ENCODE measurements at places on chromosomes 13 and 19.

DNA sequence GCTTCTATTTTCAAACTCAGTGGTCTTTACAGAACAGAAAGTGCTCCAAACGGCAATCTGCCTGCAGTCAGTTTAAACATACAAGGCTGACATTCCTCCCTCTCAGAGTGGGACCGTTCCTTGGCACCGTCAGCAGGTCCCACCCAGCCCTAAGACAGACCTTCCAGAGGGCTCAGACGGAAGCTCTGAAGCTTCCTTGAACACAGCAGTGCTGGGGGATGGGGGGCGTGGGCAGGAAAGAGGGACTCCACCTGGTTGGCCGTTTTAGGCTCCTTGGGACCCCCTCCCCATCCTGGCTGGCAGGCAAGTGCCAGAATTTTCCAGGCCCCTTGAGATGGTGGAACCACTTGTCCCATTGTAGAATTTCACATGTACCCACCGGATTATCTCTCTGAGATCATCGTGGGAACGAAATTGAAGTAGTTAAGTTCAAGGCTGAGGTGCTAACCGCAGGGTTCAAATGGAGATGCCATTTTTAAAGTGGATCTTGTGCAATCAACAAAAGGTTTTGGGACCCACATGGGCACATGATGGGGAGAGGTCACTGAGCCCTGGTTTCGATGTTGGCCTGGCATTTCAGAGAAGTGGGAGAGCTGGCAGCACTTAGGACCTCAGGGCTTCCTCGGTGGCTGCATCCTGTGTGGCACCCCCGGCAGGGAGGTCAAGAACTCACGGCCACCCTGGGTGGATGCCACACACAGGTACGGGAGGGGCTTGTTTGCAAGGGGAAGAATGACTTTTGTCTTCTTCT lies 46.2 kb downstream of the KLF2 start:
- DNase-seq: no peak

DNA sequence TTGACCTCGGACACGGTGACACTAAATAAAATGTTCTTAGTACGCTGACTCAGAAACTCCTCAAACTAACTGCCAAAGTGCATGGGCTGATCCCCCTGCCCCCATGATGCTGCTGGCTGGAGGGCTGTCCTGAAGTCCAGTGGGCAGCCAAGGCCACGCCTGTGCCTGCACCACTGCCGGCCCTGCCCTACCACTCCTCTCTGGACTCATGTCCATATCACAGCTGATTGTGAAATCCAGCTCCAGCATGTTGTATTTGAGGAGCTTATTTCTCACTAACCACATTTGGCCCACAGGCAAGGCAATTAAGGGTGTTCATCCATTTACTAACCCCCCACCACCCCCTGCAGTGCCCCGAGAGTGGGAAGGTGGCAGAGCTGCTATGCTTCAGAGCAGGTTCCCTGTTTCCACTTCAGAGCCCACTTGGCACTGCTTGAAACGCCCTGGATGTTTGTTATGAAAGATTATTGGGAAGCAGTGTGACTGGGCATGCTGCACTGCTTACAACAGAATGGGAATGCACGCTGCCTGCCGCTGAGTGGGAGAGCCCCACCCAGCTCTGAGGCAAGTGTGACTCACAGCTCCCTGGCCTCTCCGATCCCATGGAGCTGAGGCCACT lies 114.0 kb downstream of the UQCRFS1 start:
- no peak for DNase-seq

DNA sequence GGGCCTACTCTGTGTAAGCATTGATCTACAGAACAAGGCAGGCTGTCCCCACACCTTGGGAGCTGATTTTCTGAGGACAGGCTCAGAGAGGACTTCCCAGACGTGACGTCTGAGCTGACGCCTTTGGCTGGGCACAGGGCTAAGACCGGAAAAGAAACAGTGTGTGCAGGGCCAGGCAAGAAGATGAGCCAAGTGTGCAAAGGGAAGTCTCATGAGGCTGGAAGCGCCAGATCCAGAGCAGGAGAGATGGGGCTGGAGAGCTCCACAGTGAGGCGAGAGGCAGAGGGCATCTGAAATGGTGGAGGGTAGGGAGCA lies 12.7 kb downstream of the IGLON5 start:
- DNase-seq: no peak

GRCh38 chr13:95512957-95513356 lies 39.6 kb upstream of the CLDN10 start:
- no peak for DNase-seq

- DNase-seq: no peak
These were observed 69.4 kb upstream of the GJB6 start for GRCh38 chr13:20301403-20302071.

- DNase-seq: no peak
These were observed 294.7 kb downstream of the DCLK1 start for GRCh38 chr13:35836446-35836845.

DNA sequence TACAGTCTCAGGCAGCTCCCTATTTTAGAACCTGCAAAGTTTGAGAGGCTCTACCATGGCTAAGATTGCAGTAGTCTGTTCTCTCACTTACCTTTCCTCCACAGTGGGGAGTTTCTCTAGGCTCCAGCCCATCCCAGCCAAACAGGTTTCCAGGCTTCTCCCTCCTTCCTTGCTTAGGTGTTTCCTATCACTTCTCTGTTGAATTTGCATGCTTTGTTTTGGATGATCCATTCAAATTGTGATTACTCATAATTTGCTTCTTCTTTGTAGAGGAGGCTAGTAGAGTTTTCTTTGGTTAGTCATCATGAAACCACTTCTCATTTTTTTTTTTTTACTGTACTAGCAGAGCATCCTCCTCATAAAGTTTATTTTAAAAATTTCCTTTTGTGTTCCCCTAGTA lies 1242.2 kb upstream of the MIR17HG start:
- DNase-seq: no peak

DNA sequence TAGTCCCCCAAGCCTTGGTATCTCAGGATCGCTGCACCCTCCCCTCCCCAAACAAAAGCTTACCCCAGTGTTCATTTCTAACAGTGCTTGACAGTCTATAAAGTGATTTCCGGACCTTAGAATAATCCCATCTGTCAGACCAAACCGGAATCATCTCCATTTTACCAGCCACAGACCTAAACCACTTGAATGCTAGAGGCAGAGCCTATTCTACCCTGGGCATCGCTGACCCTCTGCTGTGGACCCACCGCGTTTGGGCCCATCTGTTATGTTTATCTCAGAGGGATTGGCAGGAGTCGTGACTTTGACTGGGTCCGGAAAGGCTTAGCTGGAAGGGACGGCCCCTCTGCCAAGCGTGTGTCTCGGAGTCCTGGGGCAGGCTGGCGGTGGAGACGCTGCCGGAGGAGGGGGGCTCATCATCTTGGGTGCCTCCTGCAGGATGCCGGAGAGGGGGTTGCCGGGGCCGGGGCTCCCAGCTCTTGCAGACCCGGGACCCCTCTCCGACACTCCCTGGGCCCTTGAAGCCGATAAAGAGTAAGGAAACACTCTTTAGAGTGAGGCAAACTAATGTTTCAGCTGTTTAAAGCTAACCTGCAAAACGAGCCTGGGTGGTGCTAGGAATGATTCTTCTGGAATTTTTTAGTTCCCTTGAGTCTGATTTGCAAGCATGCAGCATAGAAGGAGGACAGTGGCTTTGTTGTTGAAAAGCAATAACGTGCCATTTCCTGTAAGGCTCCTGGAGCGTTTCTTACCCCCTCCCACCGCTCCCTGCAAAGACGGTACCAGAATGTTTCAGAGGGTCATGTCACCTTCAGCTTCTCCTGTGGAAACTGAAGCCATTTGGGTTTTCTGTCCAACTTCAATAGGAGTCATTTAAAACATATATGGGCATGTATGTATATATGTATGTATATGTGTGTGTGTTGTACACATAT lies 1.3 kb downstream of the SLC25A42 start:
- DNase-seq: peak; percentile 9

DNA sequence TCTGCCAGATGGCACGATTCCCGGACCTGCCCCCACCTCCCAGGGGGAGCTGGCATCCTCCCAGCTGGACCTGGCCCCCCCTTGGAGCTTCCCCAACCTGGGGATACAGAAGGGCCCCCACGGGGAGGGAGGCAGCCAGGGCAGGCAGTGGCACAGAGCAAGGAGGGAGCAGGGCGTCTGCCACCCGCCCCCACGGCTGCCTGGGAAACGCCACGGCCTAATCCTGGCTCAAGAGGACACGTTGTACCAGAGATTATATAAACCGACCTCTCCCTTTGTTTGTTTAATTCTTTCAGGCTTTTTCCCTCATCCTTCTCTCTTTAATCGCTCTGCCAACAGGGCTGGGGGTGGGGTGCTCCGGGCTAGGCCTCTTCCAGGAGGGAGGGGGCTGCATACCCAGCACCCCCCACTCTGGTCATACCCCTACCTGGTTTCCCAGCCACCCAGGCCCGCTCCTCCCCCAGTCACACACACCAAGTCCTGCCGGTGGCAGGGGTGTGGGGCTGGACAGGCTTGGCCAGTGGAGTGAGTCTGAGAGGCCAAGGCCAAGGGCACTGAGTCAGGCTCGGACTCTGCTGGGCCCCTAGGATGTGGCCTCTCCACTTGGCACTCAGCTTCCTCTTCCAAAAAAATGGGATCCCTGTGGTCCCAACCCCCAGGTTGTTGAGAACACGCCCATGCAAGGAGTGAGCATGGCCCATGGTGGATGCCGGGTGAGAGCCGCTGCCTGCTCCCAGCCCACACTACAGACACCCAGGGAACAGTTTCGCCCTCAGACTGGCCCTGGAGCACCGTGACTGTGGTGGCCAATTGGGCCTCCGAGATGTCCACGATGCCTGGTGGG lies 29.5 kb upstream of the NFIC start:
- no peak for DNase-seq

DNA sequence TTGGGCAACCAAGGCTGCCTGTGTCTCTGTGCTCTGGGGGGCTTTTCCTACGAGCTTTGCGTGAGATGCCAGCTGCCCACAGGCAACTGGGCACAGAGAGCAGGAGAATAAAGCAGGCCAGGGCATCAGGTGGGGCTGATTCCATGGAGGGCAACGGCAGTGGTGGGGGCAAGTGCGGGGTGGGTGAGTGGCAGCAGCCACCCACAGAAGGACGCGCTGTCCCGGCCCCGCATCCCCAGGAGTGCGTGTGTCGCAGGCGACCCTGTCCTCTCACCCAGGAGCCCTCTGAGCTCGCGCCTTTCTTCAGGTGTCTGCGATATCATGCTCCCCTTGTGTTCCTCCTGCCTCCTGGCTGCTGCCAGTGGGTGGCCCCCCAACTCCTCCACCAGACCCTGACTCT lies 67.4 kb downstream of the MCF2L start:
- no peak for DNase-seq

DNA sequence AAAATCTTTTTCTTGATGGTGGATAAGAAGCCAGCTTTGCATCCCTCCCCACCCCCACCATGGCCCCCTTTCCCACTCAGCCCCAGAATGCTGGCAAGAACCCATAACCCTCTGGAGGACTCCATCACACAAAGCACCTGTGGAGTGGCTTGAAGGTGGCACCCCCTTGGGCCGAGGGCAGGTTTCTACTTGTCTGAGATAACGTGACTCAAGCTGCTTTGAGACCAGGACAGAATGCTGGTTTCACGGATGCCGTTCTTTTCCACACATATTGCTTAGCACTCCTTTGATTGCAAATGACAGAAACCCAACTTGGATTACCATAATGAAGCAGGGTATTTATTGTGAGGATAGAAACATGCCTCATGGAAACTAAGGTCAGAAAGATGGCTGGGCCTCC lies 82.2 kb downstream of the LACC1 start:
- DNase-seq: no peak

- DNase-seq: no peak
These were observed 16.9 kb downstream of the ZC3H4 start for GRCh38 chr19:47096721-47097120.

DNA sequence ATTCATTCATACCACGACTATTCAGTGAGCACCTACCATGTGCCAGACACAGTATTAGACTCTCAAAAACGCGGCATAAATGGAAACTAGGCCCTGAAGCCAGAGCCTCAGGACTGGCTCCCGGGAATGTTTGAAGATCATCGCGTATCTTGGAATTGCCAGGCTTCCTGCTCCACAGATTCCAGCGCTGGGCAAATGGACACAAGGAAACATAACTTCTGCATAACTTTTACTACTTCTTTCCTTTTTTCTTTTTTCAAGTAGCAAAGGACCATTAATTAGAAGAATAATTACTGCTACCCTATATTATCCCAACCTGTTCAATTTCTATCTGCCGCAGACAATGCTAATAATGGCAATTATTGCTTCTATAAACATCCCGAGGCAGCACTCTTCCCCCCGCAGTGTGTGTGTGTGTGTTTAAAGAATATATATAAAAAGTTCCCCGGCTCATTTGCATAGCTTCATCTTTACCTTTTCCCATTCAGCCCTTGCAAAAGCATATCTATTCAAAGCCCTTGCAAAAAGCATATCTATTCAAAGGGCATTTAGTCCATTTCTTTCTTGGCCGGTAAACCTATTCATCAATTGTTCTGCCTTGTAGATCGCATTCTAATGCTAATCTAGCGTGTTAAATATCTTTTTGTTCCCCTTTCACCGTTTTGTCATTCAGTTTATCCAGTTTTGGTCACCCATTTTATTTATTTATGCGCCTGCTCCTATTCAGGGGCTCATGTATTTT lies 6.1 kb downstream of the SOX21 start:
- DNase-seq: no peak

DNA sequence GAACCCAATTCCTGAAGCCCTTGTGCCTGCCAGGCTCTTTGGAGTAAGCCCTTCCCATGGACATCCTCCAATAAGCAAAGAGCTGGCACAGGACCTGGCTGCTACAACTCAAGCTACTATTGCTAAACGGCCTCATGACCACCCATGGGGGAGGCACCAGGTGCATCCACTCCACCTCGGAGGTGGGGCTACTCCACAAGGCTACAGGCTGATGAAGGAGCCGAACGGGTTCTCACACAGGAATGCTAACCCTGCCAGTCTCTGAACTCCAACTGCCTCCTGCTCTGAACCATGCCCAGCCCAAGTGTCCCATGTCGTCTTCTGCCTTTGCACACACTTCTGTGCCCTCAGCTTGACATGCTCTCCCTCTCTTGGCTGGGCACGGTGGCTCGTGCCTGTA lies 10.0 kb downstream of the SYMPK start:
- no peak for DNase-seq

DNA sequence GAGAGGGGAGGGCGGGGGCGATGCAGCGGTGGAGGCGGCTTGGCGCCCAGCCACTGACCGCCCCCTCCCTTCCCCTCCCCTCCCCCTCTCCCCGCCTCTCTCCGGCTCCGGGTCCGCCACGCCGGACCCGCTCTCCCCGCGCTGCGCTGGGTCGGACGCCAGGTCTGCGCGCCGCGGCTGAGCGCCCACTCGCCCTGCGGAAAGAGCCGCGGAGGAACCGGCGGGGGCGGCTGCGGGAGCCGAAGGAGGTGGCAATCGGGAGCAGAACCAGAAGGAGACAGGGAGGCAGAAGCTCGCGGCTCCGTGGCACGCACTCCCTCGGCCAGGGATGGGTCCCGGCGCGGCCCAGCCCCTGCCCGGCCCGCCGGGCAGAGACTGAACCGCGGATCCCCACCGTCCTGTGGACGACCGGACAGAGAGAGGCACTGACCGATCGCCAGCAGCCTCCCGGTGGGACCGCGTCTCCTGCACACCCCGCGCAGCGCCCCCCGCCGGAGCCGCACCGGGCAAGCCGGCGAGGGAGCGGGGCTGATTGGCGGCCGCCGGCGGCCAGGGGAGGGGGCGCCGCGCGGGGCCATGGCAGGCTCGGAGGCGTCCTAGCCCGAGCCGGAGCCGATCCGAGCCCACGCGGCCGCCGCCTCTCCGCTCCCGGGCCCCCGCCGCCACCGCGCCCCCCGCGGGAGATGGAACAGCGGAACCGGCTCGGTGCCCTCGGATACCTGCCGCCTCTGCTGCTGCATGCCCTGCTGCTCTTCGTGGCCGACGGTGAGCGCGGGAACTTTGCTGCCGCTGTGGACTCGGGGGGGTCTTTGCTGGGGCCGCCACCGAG lies at the start of gene VSTM2B:
Gene VSTM2B, plus strand, starts transcription at position 94 of the 829 bp plus-strand sequence. Its CDS starts 590 bp downstream, at position 684.
- DNase-seq: no peak
